ENCODE measurements at places on chromosomes 1 and 21. TPM values are rescaled to one million over a fixed set of nuclear protein-coding genes. Genes with fewer than 3 reads are reported as not detected.
A peak's percentile ranks its signal among the peaks of the same experiment; 100 is the strongest.

DNA sequence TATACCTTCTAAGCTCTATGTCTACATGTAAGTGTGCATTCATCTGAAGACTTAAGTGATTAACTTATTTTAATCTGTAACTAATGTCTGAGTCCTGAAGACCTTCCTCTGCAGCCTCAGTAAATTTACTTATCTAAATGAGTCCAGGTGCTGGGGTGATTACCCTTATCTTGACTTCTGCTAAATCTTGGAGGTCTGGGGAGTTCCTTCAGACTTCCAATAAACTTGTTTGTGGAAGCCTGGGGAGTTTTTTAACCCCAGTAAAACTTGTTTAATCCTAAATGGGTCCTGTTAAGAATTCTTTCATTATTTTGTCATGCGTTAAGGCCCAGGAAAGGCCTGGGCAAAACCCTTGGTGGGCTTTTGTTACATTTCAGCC lies 37.0 kb downstream of the RSPH1 start:
- DNase-seq: no peak

GRCh38 chr1:38476111-38476849 lies 383.3 kb downstream of the RRAGC start:
- DNase-seq: no peak

The KCNA3 gene
- 49.3 TPM for total RNA-seq

DNA sequence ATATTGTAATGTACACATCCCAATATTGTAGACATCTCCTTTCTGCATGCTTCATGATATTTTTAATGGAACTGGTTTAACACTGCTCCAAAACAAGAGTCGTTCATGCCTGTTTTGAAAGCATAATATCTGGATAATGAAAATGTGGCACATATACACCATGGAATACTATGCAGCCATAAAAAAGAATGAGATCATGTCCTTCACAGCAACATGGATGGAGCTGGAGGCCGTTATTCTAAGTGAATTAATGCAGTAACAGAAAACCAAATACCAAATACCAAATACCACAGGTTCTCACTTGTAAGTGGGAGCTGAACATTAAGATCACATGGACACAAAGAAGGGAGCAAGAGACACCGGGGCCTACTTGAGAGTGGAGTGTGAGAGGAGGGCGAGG lies 92.2 kb upstream of the C1orf105 start:
- no peak for DNase-seq

DNA sequence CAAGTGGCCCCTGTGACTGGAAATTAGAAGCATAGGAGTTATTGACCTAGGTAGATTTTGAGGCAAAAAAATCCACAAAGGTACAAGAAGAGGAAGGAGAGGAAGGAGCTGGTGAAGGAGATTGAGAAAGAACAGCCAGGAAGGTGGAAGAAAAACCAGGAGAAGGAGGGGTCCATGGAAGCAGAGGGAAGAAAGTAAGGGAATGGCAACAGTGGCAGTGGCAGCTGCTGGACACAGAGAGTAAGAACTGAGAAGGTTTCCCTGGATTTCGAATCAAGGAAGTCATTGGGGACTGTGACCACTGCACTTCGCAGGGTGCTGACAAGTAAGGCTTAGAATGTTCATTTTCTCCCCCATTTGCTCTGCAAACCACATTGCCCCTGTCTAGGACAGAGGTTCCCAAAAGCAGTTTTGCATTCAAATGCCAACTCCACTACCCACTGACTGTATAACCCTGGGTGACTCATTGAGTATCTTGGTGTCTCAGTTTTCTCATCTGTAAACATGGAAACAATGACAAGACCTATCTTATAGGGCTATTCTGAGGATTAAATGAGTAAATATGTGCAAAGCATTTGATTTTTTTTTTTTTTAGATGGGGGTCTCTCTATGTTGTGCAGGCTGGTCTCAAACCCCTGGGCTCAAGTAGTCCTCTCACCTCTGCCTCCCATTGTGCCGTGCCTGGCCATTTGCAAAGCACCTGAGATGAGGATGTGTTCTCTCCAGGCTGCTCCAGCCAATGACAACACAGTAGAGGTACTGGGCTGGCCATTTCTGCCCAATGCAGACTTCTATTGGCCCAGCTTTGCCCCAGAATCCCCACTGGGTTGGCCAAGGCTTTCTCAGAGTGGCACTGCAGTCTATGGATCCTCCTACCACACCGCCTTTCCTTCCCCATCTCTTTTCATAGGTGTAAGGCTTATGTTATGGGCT lies 9.3 kb upstream of the CAPN2 start:
- no peak for DNase-seq

DNA sequence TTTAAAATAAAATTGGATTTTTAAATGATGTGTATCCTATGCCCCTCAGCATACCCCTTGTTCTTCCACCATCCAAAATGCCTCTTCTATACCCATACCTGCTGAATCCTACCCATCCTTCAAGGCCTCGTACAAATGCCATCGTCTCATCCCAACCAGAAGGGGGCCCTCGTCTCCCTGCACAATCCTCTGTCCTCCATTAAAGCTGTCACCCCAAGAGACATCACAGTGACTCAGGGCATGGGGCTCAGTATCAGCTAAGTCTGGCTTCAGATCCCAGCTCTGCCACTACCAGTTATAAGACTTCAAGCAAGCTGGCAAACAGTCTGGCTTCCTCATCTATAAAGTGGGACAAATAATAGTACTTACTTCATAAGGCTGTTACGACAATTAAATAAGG lies 23.8 kb downstream of the IGFN1 start:
- no peak for DNase-seq

The MKNK1 gene
- total RNA-seq: 72.3 TPM

DNA sequence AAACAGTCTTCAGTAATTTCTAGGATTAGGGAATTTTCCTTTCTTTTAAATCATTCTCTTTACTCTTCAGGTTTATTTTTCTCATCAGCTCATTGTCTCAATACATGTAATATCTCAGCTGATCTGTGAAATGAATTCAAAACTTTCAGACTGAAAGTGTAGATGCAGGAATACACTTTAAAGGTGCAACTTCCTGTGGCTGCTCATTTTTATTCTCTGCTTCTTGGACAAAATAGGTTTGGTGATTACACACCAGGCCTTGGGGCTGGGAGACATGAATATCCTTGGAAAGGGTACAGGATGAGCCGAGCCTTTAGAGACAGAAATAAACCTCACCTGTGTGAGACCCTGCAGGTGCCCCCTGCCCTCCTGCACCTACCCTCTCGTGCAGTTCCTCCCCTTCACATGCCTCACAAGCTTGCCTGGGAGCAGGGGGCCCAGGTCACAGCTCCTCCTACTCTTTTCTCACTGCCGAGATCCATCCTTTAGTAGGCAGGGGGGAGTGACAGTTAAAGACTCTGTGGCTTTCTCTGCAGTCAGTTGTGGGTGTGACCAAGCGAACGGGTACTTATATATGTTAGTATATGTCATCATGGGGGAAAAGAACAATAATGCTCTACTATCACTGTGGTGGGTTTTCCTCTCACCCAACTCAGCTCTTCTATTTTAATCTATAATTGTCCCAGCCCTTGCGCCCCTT lies 23.6 kb downstream of the XCL2 start:
- DNase-seq: peak; percentile 85

DNA sequence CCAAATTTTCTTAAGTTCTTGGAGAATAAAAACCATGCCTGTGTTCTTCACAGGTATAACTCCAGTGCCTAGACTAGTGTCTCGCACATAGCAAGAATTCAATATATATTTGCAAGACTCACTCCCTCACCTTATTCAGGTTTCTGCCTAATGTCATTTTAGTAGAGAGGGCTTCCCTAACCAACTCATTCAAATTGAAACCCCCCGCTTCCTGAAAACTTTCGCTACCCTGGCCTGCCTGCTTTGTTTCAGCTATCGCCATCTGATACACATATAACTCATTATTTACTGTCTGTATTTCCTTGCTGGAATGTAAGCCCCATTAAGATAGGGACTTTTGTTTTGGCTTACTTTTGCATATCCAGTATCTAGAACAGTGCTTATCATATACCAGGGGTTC lies 8.6 kb downstream of the YARS1 start:
- DNase-seq: no peak

GRCh38 chr1:18711003-18711402 lies 80.4 kb downstream of the PAX7 start:
- no peak for DNase-seq

The FMO2 gene
- not detected for total RNA-seq

- no peak for DNase-seq
Measured at GRCh38 chr1:227612658-227613057, 49.3 kb downstream of the ZNF678 start.

GRCh38 chr1:203668401-203668800 lies 41.8 kb downstream of the ATP2B4 start:
- DNase-seq: no peak

- peak; percentile 66 for DNase-seq
Measured at GRCh38 chr1:225849925-225850324, 32.3 kb downstream of the TMEM63A start.

DNA sequence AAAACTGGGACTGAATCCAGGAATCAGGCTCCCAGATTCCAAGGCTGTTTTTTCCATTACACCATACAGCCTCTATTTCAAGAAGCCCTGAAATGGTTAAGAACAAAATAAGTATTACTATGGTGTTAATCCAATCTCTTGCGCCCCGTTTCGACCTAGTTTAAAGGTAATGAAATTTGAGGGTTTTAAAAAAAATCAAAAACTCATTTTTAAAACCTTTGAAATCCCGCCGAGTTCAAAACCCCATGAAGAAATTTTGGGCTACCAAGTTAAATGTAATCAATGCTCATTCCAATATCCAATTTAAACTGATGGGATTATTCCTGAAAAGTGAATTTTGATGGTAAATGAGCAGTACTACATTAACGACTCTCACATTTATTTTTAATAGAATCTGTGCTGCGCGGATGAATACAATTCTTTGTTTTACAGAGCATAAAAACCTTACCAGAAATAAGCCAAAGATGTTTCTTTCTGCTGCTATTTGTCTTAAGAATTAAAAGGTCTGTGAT lies 767 bp upstream of the EGLN1 start:
- no peak for DNase-seq

The SH3BGR gene
- total RNA-seq: not detected

DNA sequence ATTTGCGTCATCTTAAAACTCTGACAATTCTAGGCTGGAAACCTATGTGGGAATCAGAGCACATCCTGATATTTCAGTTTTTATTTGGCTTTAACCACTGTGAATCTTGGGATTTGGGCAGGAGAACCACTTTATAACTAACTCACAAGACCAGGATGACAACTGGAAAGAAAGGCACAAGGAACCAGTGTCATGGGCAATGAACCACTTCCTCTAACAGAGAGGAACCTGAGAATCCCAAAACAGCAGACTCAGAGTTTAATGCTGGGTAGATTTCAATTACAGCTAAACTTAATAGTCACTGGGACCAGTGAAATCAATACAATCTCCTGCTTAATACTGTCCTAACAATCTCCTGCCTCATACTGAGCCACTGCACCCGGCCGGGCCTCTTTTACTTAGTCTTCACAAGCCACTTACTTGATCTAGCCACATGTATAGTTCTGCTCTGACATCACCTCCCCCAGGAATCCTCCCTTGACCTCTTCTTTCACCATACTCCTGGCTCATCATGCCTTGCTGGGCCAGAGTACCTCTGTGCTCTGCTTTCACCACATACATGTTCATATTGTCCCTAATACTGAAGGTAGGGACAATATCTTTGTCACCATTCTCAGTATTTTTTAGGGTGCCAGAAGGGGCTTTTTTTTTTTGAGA lies 20.2 kb upstream of the SLFNL1 start:
- no peak for DNase-seq

GRCh38 chr1:196607981-196608380 lies 259 bp downstream of the KCNT2 start:
- DNase-seq: no peak

The LRRC40 gene
- 22.7 TPM for total RNA-seq

The VHLL gene
- not detected for total RNA-seq

The SMCP gene
- total RNA-seq: not detected

GRCh38 chr1:1337793-1338147 lies 6.7 kb downstream of the TAS1R3 start:
- no peak for DNase-seq

DNA sequence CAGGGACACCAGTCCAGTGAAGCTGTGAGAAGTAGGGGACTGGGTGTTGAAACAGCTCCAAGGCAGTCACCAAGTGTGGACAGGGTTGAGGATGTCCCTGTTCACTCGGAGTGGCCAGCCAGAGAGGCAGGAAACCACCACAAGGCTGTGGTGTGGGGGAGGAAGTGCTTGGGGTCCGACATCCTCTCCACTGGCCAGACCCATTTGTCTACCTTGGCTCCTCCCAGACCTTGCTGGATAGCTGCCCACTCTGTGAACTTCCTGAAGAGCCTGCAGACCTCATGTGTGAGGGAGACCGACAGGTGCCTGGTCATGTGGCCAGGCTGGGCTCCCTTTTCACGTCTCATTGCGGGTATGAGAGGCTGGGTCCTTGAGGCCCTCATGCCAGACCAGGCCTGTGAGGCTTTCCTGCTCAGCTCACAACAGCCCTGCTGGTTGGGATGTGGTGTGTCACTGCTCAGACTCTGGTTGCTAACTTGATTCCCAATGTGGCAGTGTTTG lies 21.8 kb downstream of the CYP4B1 start:
- DNase-seq: no peak

GRCh38 chr21:44709426-44710293 lies 1.7 kb downstream of the TSPEAR start:
- no peak for DNase-seq

DNA sequence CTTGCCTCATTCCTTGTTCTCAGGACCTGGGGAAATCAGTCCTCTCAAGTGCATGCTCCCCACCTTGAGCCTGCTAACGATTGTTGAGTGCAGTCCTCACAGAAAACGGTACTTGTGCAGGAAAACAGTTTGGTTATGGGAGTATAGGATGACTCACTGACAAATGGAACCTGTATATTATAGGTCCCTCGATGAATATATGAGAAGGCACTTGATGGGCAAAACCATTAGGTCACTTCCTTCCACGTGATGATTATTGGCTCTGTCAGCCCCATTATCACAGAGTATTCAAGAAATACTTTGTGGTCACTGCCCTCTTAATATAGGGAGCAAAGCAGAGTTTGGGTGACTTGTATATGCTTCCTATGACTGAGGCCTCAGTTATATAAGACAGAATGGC lies 6.2 kb downstream of the CCDC17 start:
- DNase-seq: no peak

GRCh38 chr1:41371630-41372599 lies 10.7 kb downstream of the FOXO6 start:
- DNase-seq: no peak

- DNase-seq: no peak
Measured at GRCh38 chr1:58823481-58824010, 39.7 kb upstream of the JUN start.

The RHOU gene
- total RNA-seq: 9.7 TPM

GRCh38 chr1:116514708-116515525 lies 55.9 kb downstream of the CD58 start:
- DNase-seq: peak; percentile 76

DNA sequence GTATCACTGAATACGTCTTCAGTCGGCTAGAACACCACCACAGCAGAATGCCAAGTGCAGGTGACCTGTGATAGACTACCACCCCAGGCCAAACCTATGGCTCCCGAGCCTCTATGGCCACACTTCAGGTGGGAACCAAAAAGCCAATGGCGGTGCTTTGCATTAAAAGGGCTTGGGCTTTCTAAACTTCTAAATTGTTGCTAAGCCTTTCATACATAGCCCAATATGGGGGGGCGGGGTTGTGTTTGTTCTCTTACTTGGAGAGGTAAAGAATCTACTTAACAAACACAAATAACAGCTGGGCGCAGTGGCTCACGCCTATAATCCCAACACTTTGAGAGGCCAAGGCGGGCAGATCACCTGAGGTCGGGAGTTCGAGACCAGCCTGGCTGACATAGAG lies 19.7 kb downstream of the USP48 start:
- no peak for DNase-seq
